ENCODE measurements at places on chromosomes 13 and 19.

DNA sequence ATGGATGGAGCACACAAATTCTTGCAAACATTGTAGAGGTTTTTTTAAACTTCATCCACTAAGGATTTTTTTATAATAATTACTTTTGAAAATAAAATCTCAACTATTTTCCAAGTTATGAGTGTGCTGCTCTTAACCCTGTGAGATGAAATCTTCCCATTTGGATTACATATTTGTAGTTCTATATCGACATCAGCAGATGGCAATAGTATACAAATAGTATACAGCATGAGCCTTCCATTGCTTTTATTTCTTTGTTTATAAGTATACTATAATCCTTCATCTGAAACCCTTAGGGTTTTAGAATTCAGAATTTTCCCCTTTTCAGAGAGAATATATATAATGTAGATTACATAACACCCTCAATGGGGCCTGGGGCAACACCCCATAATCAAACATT is 70.5 kb downstream of the GJA3 start:
- no peak for DNase-seq

GRCh38 chr19:46946611-46947238 is 72.9 kb upstream of the NPAS1 start:
- no peak for DNase-seq

DNA sequence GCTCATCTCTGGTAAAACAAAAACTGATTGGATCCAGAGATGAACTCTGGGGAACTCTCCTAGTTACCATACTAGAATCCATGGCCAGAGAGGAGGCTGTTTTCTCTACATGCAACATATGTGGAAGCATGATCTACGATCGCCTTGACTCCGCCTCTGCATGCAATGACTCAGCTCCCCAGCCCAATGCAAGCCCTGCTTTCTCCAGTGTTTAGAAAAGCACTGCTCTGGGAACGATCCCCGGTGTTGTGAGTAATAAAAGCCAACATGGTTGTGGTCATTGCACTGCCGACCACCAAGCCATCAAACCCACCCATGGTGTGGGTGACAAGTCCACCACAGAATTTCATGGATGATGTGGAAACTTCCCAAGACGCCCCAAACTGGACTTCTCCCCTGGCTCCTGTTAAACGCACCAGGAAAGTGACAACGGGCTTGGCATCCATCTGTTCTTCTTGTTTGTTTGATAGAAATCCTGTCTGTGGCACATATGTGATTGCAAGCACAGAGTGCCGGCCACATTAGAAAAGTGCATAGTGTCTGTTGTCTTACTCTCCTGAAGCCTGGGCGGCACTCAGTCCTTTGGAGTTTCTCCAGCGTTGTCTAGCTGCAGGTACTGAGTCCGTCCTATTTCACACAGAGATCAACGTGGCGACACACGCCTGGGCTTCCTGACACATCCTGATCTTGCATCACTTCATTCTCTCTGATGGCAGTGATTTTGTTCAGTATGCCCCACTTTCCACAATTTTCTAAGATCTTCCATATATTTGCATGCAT is 36.4 kb upstream of the VSTM2B start:
- no peak for DNase-seq

- no peak for DNase-seq
Observed at GRCh38 chr13:104296286-104296685, 1230.1 kb upstream of the SLC10A2 start.

DNA sequence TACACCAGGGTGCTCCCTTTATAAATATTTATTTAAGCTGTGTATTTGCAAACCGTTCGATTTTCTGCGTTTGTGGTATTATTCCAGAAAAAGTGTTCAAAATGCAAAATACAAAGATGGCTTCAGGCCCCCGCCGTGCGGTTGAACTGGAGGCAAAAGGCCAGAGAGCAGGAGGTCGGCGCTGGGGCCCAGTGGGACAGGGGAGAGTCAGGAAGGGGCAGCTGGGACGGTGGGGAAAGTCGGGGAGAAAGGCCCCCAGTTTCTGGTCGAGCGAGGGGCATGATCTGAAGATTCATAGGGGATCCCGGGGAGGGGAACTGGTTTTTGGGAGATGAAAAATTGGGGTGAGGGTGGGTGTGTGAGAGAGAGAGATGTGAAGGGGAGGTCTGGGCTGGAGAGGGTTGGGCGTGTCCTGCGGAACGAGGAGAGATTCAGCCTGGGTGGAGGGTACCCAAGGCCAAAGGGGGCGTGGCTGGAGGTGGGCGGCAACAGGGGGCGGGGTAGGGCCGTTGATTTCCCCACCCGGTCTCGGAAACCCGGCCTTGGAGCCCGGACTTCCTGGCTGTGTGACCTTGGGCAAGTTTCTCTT is 678 bp downstream of the ISOC2 start:
- peak; percentile 90 for DNase-seq

DNA sequence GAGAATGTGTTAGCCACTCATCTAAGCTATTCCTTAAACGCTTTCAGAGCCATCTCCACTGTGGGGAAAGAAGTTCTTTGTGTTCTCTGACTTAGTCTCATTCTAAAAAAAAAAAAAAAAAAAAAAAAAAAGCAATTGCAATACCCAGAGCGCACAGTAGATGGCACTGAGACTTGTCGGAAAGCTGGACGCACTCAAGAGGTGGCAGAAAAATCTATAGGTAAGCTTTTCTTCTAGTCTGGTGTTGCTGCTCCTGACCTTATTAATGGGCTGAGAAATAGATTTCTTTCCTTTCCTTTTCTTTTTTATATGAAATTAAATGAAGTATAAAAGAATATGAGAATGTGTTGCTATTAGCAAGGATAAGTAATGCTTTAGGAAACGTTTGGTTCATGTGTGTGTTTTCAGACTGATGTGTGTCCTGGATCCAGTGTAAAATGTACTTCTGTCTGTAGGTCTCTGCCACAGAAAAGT is 4.7 kb upstream of the GJB2 start:
- DNase-seq: peak; percentile 42

Data from AG10803 (cell line).